ENCODE measurements at places on chromosomes 6 and 20.

DNA sequence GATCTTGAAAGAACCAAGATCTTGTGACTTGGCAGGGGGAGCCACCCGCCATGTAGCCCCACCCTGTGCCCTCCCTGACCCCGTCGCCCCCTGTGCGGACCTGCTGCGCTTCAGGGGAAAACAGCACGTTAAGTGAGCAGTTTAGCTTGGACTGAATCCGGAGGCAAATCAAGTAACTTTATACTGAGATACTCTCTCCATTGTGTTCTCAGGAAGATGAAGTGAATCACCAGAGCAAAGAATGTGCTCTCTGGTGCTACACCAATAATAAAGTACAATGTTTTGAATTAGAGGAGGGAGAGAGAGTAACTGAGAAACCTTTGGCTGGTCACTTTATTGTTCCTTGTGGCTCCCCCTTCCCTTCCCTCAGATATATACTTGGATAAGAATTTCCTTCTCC, 83.4 kb downstream of the TXNDC5 start:
- no peak for DNase-seq

DNA sequence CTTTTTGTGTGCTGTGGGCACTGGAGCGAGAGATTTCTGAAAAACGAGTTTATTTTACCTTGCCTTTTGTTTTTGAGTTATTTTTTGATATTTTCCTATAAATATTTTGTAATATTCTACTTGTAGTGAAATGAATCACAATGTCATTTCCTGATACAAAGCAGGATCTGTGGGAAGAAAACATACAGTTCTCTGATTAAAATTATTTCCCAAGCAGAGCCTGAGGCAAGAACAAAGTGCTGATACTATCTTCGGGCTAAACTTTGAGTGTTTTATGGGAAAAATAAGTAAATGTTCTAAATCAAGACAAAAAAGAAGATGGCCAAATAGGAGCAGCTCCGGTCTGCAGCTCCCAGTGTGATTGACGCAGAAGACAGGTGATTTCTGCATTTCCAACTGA, 33.7 kb upstream of the ELOVL5 start:
- DNase-seq = no peak

DNA sequence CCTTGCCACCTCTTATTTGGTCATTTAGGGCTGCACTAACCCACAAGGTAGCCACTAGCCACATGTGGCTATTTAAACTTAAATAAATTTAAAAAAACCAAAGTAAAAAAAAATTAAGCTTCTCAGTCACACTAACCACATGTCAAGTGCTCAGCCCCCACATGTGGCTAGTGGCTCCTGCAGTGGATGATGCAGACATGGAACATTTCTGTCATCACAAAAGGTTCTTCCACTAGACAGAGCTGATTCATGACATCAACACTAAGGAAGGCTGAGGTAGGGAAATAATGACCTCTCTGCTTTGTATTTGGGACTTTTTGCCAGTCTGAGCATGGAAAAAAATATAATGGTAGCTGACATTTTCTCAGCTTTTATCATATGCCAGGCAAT, 173.0 kb upstream of the FERMT1 start:
- no peak for DNase-seq

GRCh38 chr6:140774080-140774505, 1358.6 kb upstream of the GJE1 start:
- DNase-seq = no peak

DNA sequence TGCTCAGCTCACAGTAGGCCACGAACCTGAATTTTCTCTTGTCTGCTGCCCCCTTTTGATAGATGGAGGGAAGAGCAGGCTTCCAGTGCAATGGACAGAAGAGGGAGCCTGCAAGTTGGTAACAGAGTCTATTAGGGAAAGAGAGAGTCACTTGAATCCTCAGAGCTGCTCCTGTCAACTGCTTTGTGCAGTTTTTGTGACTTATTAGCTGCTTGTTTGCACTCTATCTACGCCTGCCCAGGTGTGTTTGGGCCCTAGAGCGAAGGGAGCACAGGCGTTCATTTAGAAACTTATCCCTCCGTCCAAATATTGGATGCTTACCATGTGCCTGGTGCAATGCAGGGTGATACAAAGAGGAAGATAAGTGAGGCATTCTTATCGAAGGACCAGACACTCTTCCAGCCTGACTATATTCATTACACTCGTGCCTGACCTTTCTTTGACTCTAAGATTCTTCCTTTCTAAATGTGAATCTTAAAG, 11.6 kb upstream of the SLC2A12 start:
- DNase-seq = peak; percentile 44

- peak; percentile 46 for DNase-seq
Observed at GRCh38 chr20:44911264-44911921, 1.5 kb downstream of the PABPC1L start.

- no peak for DNase-seq
Observed at GRCh38 chr6:71205336-71205956, 83.2 kb upstream of the OGFRL1 start.

GRCh38 chr20:51127713-51128112, 104.8 kb upstream of the KCNG1 start:
- DNase-seq = no peak

DNA sequence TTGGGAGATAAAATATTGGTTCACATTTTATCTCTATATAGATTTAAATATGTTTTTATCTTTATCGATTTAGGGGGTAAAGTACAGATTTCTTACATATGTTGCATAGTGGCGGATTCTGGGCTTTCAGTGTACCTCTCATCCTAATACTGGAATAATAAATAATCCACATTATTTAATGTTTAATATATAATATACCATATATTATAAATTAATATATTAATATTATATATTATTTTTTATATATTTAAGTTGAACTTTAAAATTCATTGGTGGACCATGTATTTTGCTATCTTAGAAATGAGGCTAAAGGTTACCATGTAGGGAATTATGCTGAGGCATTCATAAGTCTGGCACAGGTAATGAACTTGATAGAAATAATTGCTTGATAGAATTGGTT, 89.6 kb upstream of the POPDC3 start:
- no peak for DNase-seq

GRCh38 chr6:1724616-1725015, 114.9 kb downstream of the FOXC1 start:
- DNase-seq = no peak

DNA sequence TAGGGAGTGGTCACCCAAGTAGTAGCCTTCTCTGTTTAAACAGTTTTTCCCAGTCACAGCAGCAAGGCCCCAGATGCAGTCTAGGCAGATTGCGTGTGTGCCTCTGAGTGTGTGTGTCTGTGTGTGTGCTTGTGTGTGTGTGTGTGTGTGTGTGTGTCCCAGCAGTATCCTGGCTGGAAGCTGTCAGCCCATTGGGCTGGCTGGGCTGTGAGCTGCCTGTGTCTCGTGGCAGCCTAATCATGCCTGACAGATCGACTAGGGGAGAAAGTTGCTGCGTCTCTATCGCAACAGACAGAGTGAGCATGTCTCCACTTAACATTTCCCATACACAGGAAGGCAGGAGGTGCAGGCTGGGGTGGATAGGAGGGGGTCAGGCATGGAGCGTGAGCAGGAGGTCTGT, 42.9 kb upstream of the LRFN2 start:
- no peak for DNase-seq

- no peak for DNase-seq
Observed at GRCh38 chr6:621931-622330, 35.0 kb downstream of the HUS1B start.

GRCh38 chr6:152952866-152953509, 29.9 kb downstream of the FBXO5 start:
- DNase-seq = no peak

- no peak for DNase-seq
Observed at GRCh38 chr6:137159912-137160311, 13.5 kb downstream of the IL22RA2 start.

DNA sequence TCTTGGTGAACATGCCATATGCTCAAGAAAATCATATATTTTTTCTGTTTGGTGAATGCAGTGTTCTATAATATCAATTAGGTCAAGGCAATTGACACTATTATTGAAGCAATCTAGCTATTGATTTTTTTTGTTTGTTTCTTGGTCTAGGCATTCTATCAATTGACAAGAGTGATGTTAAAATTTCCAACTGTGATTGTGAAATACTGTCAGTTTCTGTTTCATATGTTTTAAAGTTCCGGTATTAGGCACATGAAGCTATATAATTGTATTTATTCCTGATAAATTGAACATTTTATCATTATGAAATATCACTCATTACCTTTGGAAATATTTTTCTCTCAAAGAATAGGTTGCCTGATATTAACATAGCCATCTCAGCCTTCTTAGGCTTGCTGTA, 653.4 kb downstream of the HDGFL1 start:
- DNase-seq = no peak

GRCh38 chr6:133697666-133698065, 191.2 kb upstream of the TCF21 start:
- DNase-seq = no peak

GRCh38 chr6:41527721-41528408, 18.3 kb upstream of the FOXP4 start:
- DNase-seq = no peak

- no peak for DNase-seq
Observed at GRCh38 chr6:5541025-5541424, 279.7 kb downstream of the FARS2 start.

- DNase-seq = no peak
Observed at GRCh38 chr6:114432400-114432799, 89.6 kb upstream of the HS3ST5 start.

- no peak for DNase-seq
Observed at GRCh38 chr6:138234363-138234762, 16.1 kb upstream of the PBOV1 start.

- no peak for DNase-seq
Observed at GRCh38 chr6:113719064-113719463, 138.1 kb upstream of the MARCKS start.

GRCh38 chr6:43735642-43736199, 34.3 kb upstream of the VEGFA start:
- no peak for DNase-seq

- no peak for DNase-seq
Observed at GRCh38 chr20:43549416-43550065, 9.3 kb upstream of the SGK2 start.

- no peak for DNase-seq
Observed at GRCh38 chr6:144978208-144978607, 693.1 kb downstream of the UTRN start.

DNA sequence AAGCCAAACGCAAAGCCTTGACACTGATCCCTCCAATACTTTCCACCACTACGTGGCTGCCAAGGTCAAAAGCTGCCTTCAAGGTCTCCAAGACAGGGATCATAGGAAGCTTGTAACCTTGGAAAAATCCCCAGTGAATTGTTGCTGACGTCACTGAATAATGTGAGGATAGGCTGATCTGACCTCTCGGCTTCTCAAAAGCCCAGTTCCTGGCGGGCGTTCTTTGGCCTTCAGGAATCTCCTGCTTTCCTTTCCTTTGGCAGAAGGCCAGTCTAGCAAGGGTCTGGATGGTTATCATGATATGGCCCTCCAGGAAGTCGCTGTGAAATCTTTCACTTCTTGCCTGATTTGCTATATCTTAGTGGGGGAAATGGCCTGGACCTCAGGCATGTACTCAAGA, 61.4 kb upstream of the TNFAIP3 start:
- no peak for DNase-seq

- no peak for DNase-seq
Observed at GRCh38 chr6:151494235-151494935, 568 bp downstream of the CCDC170 start.

DNA sequence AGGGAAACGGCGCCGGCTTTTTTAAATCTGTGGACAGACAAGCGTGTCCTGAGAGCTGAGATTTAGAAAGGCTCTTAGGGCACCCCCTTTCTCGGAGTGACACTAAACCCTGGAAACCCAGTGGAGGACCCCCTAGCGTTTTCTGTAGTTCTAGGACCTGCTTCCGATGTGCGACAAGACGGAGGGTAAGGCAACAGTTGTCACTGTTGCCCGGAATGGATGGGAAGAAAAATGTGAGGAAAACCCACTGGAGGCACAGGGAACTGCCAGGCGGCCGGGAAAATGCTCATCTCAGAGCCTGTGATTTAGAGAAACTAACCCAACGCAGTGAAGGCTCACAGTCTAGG, 551 bp upstream of the ATP5F1E start:
- no peak for DNase-seq

- no peak for DNase-seq
Observed at GRCh38 chr6:37202788-37203491, 33.0 kb downstream of the PIM1 start.

DNA sequence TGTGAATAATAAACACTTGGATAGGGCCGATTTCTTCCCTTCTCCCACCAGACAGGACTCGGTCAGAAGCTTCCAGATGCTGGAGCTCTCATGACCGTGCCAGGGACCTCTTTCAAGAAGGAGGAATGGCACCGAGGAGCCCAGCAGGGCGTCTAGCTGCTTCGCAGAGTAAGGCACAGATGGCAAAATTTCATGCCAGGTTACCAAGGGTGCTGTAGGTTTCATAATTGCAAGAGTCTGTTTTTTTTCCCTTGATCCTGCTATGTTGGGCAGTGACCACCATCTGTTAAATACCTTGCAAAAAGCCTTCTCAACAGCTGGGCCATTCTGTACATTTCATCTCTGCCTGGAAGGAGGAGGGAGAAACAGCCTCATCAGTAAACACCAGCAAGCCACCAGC, 111.8 kb downstream of the EDN3 start:
- DNase-seq = no peak

GRCh38 chr20:9583151-9583550, 68.8 kb downstream of the LAMP5 start:
- DNase-seq = no peak

DNA sequence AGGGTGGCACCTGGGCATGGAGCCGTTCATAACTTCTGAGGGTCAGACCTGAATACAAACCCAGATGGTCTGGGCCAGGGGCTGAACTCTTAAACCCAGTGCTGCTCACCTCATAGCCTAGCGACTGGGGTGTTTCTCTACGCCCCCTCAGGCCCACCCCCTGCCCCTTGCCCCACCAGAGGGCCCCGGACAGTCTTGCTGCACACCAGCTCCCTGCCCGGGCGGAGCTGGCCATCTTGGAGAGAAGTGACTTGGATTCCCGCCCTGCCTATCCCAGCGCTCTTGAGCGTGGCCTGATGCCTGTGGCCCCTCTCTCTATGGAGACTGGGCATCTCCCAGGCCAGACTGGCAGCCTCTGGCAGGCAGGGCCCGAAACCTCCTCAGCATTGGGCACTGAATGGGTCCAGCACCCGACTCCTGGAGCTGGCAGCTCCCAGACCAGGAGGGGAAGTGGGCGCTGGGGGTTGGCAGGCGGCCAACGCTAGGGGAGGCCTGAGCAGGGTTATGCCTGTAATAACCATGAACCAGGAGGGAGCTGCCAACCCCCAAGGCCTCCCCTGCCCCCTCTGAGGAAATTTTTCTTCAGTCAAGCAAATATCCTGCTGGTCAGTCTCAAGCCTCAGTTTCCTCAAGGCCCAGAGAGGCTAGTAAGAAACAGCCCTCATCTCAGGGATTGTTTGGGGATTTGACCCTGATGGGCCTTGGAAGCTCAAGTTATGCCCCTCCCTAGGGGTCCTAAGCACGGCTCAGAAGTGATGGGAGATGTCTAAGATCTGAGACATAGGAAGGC, 169.5 kb downstream of the VEGFA start:
- no peak for DNase-seq

- no peak for DNase-seq
Observed at GRCh38 chr6:89618026-89618425, 20.5 kb downstream of the LYRM2 start.

- no peak for DNase-seq
Observed at GRCh38 chr20:58349570-58349969, 39.5 kb upstream of the VAPB start.

- no peak for DNase-seq
Observed at GRCh38 chr20:35048739-35049138, 43.9 kb downstream of the TRPC4AP start.

- no peak for DNase-seq
Observed at GRCh38 chr6:85462673-85463072, 12.8 kb downstream of the NT5E start.

Measured in stimulated activated CD4-positive, alpha-beta T cell treated with anti-CD3 and anti-CD28 coated beads, Interleukin-2, amount 100 ng/mL, for 24 hours (primary cell).